RWPE2 (cell line): ENCODE measurements at places on chromosomes 11 and 22.

- no peaks in the 10 kb centered on the region for H3K4me1 ChIP-seq
- no peak overlapping the region for H3K27ac ChIP-seq
- no peak overlapping the region for H3K4me3 ChIP-seq
- no peak for DNase-seq
- no peaks in the 10 kb centered on the region for H3K36me3 ChIP-seq
Observed at GRCh38 chr11:85795712-85796487, 15.0 kb downstream of the SYTL2 start.

GRCh38 chr11:19952116-19952605 is 208.1 kb downstream of the DBX1 start:
- no peaks in the 10 kb centered on the region for H3K27me3 ChIP-seq
- peaks cover 8% of the 10 kb centered on the region for H3K4me1 ChIP-seq
- no peak for DNase-seq
- no peak overlapping the region for H3K4me3 ChIP-seq

- no peaks in the 10 kb centered on the region for H3K4me1 ChIP-seq
- H3K27me3 ChIP-seq = no peaks in the 10 kb centered on the region
- no peak for DNase-seq
Observed at GRCh38 chr11:86277741-86278140, 24.3 kb upstream of the HIKESHI start.

DNA sequence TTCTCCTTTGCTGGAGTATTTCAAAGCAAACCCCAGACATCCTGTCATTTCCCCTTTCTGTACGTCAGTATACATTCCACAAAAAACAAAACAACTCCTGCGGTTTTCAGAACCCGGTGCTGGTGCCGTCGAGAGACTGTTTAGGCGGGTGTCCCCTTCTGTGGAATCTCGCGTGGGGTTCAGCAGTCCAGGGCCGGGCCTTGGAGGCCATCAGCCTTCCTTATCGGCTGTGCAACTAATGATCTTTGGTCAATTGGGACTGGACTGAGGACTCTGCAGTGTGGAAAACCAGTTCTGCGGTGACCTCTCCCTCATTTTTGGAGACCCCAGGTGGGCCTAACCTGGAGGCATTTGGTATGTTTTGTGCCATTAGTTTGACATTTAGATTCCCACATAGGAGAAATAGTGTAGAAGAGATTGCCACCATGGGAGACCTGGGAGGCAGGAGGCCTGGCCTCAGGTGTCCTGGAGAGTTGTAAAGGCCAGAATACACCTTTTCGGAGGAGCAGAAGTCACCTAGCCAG is 84.4 kb downstream of the TBC1D22A start:
- peaks cover 8% of the 10 kb centered on the region for H3K36me3 ChIP-seq

DNA sequence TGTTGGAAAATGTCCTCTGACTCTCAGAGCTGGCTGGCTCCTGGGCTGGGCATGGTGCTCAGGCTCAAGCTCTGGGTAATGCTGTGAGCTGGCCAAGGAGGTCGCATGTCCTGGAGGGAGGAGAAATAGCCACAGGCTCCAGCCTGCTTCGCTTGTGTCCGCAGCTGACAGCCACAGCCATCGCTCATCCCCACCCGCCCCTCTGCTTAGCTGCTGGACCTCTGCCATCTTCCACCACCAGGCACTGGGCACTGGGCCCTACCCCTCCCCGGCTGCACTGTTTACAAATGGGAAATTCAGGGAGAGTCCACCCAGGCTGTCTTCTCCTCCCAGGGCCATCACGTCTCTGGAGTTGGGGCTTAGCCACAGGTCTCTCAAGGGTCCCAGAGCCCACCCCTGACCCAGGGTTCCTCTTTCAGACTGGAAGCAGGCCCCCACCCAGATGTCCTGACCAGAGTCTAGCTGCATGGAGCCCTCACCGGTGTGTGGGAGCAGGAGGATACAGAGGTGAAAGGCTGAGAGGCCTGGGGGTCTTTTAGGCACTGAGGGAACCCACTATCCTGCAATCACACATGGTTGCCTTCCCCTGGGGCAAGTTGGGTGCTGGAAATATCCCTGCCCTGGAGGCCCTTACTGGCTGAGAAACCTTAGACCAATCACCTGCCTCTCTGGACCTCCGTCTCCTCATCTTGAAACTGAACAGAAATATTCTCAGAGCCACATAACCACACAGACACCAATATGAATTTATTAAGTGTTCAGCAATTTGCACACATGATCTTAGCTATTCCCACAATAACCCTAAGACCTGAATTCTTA is 62.7 kb downstream of the CD82 start:
- no peak overlapping the region for H3K4me3 ChIP-seq
- H3K27me3 ChIP-seq = no peaks in the 10 kb centered on the region
- H3K4me1 ChIP-seq = no peaks in the 10 kb centered on the region

GRCh38 chr22:21450320-21450831 is 16.8 kb upstream of the TMEM191C start:
- H3K27ac ChIP-seq = no peak overlapping the region
- H3K36me3 ChIP-seq = no peaks in the 10 kb centered on the region
- no peaks in the 10 kb centered on the region for H3K4me1 ChIP-seq
- no peak overlapping the region for H3K4me3 ChIP-seq
- peak; percentile 34 for DNase-seq
- no peaks in the 10 kb centered on the region for H3K27me3 ChIP-seq

DNA sequence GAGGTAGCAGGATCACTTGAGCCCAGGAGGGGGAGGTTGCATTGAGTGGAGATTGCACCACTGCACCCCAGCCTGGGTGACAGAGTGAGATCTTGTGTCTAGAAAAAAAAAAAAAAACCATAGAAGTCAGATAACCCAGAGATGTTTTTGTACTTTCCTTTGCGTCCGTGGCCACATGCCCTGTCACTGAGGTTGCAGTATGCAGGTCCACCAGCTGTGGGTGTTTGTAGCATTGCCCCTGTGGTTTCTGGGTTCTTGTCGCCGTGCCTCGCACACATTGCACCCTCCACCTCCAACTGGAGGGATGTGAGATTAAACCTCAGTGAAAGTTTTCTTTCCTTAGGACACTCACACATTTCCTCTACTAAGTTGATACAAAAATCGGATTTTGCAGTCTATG is 70.3 kb downstream of the TNRC6B start:
- H3K36me3 ChIP-seq = 0 out of 2 replicates have a peak, but pooled peaks cover 16% of the 10 kb centered on the region
- peaks cover 3% of the 10 kb centered on the region for H3K4me1 ChIP-seq
- H3K27ac ChIP-seq = no peak overlapping the region
- DNase-seq = no peak

DNA sequence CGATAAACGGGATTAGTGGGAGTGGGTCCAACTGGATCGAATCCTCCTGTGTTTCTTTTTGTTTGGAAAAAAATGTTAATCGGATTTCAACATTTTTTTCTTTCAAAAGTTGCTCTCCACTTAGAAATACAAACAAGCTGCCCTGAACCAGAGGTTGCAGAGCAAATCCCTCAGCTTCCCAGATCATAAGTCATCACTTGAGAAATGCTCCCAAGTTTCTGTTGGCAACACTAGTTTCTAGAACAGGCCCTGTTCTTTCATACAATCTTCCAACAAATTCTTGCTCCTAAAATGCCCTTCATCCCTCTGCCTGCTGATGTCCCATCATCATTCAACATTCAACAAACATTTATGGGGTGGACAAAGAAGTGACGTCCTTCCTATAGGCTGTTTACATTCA is 1.3 kb upstream of the MLC1 start:
- H3K4me3 ChIP-seq = no peak overlapping the region
- H3K4me1 ChIP-seq = peaks cover 10% of the 10 kb centered on the region
- DNase-seq = no peak

DNA sequence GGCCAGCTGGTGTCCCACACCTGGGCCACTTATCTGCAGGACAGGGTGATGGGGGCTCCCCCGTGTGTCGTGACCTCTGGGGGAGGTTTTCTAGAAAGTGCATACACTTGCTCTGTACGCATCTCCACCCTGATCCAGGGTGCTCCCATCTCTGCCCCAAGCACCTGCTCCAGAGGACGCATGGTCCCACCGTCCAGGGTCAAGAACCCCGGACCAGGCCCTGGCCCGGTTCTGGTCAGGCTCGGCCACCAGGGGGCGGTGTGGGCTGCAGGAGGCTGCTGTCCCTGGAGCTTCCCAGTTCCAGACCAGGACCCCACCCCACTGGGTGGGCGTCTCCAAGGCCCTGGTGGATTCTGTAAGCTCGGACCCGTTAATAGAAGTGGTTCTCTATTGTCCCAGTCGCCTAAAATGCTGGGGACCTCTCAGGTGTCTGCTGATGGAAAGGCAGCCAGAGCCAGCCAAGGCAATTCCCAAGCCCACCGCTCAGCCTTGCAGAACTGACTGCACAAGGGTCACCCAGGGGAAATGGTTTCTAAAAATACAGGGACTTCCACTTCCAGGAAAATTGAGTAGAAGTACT is 34.7 kb upstream of the SEPTIN5 start:
- no peak for DNase-seq
- no peak overlapping the region for H3K27ac ChIP-seq
- H3K4me3 ChIP-seq = no peak overlapping the region
- no peaks in the 10 kb centered on the region for H3K36me3 ChIP-seq
- no peaks in the 10 kb centered on the region for H3K27me3 ChIP-seq
- H3K4me1 ChIP-seq = no peaks in the 10 kb centered on the region

DNA sequence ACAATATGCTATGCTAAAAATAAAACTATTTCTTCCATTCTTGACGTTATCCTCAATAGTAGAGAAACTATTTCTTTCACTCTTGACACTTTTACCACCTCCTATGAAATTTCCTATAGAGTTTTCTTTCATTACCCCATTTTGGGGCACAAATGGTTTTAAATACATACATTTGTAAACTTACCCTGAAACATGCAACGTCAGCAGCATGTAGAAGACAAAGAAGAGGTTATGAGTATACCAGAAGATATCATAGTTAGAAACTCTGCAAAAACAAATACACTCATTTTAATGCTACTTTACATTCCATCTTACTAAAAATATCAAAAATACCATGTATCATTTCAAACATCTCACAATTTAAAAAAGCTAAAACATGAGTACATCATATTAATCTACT is 69.5 kb downstream of the NOX4 start:
- no peaks in the 10 kb centered on the region for H3K36me3 ChIP-seq
- no peak for DNase-seq
- H3K27me3 ChIP-seq = no peaks in the 10 kb centered on the region
- H3K4me3 ChIP-seq = no peak overlapping the region
- H3K27ac ChIP-seq = no peak overlapping the region

DNA sequence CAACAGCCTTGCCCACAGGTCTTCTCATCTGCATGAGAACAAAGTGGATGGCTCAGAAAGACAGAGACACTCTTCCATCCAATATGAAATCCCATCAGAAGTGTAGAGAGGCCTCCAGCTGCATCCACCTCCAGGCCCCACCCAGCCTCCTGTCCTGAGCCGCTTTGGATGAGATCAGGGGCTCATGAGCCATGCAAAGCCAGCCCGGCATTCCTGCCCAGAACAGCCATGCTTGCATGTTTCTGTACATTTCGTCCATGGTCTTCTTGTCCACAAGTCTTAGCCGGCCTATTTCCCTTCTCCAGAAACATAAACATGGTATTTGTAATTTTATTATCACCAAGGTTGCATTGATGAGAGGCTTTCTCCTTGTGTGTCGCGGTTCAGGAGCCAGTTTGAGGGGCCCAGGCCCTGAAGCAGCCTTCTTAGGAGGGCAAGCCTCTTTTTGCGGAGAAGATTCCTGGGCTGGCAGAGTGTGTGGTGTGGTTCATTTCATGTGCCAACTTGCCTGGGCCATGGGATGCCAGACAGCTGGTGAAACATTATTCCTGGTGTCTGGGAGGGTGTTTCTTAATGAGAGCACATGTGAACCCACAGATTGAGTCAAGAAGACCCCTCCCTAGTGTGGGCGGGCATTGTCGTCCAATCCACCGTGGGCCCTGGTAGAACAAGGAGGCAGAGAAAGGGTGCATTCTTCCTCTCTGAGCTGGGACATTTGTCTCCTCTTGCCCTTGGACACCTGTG is 928.9 kb downstream of the TBC1D22A start:
- no peak for DNase-seq
- peak overlapping the region; percentile 13 for H3K27ac ChIP-seq
- no peaks in the 10 kb centered on the region for H3K36me3 ChIP-seq
- no peaks in the 10 kb centered on the region for H3K4me1 ChIP-seq
- no peaks in the 10 kb centered on the region for H3K27me3 ChIP-seq

- H3K27ac ChIP-seq = no peak overlapping the region
- no peaks in the 10 kb centered on the region for H3K4me1 ChIP-seq
- no peak for DNase-seq
- no peak overlapping the region for H3K4me3 ChIP-seq
- H3K36me3 ChIP-seq = no peaks in the 10 kb centered on the region
Observed at GRCh38 chr11:120834686-120835210, 189.2 kb upstream of the TBCEL start.

DNA sequence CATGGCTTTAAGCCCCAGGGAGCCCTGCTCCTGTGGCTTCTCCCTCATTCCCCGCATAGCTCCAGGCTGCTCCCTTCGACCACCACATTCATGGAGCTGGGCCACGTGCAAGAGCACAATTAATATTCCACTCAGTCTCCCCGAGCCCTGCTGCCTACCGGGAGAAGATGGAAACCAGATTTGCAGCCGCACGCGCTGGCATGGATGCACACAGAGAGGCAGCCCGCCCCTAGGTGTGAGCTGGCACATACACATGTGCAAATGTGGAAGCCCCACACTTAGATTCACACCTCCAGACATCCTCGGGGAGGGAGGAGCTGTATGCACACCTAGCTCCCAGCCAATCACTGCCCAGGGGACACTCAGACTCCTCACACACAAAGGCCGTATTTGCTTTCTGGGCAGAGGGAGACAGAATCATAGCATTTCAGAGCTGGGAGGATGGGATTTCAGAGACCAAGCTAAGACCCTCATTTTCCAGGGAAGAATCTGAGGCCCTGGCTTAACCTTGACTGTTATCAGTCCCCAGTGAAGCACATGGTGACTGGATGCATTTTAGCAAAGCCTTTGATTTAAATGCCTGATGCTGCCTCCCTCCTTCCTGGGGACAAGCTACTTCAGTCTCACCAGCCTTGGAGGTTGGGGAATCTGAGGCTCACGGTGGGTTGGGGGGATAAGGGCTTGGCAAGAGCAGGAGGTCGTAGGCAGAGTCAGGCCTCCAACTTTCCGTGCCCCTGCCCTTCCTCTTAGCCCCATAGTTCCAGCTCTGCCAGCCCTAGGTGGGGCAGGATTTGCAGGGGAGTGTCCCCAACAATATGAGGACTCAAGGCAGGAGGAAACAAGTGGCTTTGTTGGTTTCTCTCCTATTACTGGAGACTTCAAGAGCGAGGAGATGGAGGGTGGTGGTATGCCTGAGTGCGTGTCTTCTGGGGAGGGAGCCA is 5.3 kb upstream of the CREB3L1 start:
- DNase-seq = no peak
- peak overlapping the region; percentile 46 for H3K27ac ChIP-seq
- H3K4me1 ChIP-seq = peaks cover 15% of the 10 kb centered on the region
- no peak overlapping the region for H3K4me3 ChIP-seq
- H3K27me3 ChIP-seq = no peaks in the 10 kb centered on the region
- no peaks in the 10 kb centered on the region for H3K36me3 ChIP-seq

- H3K36me3 ChIP-seq = no peaks in the 10 kb centered on the region
- H3K4me1 ChIP-seq = no peaks in the 10 kb centered on the region
- peak; percentile 35 for DNase-seq
- no peak overlapping the region for H3K27ac ChIP-seq
- H3K4me3 ChIP-seq = no peak overlapping the region
Observed at GRCh38 chr11:119490253-119491006, 67.5 kb upstream of the THY1 start.

GRCh38 chr11:118260353-118260752 is 3.7 kb downstream of the MPZL2 start:
- peaks cover 76% of the 10 kb centered on the region for H3K36me3 ChIP-seq
- peaks cover 20% of the 10 kb centered on the region for H3K4me1 ChIP-seq
- H3K4me3 ChIP-seq = no peak overlapping the region
- DNase-seq = no peak

- H3K4me3 ChIP-seq = no peak overlapping the region
- H3K27ac ChIP-seq = no peak overlapping the region
- DNase-seq = no peak
Observed at GRCh38 chr11:59801981-59802638, 8.5 kb downstream of the MRPL16 start.

GRCh38 chr11:111438846-111439520 is 59.9 kb upstream of the POU2AF1 start:
- no peak overlapping the region for H3K4me3 ChIP-seq
- no peak for DNase-seq
